Coronary artery (tissue), 2 donors: ENCODE measurements at places on chromosomes 12 and 14.
A peak's percentile ranks its signal among the peaks of the same experiment; 100 is the strongest.

DNA sequence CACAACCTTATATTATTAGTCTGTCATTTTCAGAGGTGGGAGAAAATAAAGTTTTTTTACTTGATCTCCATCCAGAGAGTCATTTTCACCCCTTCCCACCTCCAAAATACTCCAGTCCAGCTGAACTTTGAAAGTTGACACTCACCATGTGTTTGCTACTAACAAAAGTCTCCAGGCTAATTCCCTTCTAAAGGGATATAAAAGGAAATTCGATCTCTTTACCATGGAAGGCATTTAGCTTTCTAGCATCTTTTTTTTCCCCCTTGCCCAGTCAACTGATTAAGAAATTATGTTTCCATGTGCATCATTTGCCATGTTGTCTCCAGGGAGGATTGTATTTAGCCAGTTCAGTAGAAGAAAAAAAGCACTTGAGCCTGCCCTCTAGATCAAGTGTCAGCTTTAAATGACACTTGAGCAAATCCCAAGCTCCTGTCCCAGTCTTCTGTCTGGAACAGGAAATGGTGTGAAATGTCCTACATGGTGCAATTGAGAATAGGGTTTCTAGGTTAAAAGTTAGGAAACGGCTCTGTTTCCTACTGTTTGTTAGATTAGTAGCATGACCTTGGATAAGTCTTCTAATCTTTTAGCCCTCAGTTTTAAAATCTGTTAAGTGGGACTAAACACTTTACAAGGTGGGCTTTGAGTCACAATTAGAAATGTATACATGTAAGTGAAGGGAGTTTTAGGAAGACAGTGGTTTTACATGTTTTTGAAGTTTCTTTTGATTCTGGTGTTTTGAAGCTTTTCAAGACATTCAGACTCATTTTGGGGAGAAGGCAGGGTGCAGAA is 67.2 kb downstream of the GNS start:
- no peak for DNase-seq

- DNase-seq = no peak
These were observed 10.3 kb upstream of the LRP1-AS start for GRCh38 chr12:57157588-57158173.

GRCh38 chr12:93518725-93519124 is 51.4 kb downstream of the MRPL42 start:
- no peak for DNase-seq

- DNase-seq = no peak
These were observed 13.8 kb upstream of the CPNE8 start for GRCh38 chr12:38919191-38919590.

DNA sequence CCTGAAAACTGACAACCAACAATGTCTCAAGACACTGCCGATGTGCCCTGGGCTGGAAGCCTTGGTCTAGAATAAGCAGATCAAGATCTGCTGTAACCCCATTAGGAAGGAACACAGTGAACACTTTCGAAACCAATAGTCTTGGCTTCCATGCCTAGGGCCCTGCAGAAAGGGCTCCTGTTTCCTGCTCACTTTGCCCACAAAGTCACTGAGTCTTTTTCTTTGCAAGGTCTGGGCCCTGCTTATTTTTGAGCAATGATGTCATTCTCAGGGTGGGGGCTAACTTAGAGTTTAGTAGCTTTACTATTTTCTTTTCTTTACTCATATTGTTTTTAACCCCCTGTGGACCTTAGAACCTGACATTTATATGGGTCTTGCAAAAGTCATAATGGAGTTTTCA is 704.2 kb upstream of the TMEM132C start:
- no peak for DNase-seq

DNA sequence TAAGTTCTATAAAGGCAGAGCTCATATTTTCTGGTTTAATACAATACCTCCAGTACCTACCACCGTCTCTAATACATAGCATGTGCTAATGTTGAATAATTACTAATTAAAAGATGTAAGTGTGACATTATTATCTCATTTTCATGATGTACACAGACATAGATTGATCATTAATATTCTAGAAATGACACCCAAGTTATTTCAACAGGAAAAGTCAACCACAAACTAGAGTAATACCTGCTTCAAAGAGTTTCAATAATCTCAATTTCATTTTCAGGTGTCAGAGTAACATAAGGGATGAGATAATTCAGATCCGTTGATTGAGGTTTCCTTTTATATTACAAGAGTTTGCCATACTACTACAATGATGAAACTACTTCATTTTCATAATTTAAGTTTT is 388.9 kb downstream of the SOX5 start:
- DNase-seq = no peak

- DNase-seq = peak; percentile 46
These were observed 42.1 kb downstream of the TNFAIP2 start for GRCh38 chr14:103165323-103165722.

DNA sequence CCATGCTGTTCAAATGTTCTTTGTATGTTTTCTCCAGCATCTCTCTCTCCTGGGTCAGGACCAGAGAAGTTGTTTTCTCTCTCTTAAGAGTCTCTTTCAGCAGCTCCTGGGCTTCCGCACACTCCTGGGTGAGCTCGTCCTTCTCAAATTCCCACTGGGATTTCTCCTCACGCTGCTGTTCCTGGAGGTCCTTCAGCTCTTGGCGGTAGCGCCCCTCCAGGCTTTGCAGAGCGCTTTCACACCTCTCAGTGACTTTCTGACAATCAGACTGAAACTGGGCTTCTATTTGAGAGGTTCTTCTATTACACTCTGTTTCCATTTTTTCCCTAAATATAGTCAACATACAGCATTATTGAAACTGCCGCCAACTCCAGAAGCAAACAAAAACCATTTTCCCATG is 72.7 kb downstream of the NIN start:
- no peak for DNase-seq

DNA sequence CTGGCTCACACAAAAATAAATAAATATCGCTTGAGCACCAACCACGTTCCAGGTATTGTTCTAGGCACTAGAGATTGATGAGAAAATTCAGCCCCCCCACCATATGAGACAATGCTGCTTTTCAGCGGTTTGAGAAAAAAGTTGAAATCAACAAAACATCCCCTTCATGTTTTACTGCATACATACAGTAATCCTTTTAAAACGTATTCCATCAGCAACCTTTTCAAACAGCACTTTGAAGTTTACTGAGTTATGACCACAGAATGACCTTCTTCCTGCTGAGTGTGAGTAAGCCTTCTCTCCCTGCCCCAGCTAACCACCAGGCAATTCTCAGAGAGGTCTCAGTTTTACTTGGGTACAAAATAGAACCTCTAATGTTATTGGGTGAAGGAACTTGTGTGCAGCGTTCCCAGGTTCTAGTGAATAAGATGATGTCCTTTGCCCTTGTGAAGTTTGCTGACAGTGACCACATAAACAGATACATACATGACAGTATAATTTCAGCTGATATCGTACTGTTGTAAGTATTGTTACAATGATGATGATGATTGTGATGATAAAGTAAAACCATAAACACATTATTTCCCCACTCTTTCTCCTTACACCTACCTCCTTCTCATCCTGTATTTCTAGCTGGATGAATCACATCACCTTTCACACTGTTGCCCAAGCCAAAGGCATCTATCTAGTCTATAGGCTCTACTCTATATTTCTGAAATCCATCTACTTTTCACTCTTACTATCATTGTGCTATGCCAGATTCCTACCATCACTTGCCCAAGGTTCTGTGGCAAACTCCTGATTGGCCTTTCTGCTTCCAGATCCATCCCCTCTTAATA is 124.4 kb upstream of the KRR1 start:
- DNase-seq = no peak

DNA sequence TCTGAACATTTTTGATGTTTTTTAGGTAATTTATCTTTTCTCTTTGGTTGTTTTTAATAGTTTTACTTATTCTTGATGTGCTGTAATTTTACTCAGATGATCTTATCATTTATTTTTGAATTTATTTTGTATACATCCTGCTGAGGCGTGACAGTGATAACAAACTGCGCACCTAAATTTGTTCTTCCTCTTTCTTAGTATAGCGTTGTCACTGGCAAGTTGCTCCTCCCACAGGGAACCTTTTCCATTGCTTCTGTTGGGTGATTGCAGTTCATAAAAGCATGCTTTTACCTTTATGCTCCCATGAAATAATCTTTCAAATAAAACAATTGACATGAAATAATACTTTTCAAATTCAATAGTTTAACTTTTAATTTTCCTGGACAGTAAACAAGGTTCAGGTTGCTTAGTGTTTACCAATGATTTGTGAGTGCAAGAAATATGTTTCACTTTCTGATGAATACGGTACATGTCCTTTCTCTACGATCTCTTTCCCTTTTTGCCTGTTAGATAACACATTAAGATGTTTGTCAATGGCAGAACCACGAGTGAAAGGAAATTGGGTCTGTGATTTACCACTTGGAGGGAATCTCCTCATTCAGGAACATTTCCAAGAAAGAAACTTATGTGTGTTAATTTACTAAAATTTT is 223.3 kb downstream of the CCDC91 start:
- DNase-seq = no peak
